ENCODE measurements at places on chromosomes 2 and 18.

DNA sequence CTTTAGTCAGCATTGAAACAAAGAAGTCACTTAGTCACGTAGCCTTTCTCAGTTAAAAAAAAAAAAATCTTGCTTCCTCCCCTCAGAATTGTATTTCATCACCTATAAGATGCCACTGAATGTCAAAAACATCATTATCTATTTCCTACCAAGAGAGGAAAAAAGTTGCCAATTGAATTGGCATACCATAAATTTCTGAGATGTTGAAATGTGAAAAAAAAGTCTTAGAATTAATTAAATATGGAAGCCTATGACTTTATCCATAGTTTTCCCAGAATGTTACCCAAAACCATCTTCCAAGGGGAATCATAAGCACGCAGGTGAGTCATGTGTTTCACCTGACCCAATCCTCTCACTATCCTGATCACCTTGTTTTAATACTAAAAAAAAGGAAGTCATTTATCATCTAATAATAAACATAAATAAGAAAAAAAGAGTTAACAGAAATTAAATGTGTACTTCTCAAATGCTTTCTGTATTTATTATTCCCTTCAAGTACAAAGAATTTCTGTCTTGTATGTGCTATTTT, 205.7 kb downstream of the TCF4 start:
- DNase-seq: no peak

- DNase-seq: no peak
These were observed 42.3 kb downstream of the EN1 start for GRCh38 chr2:118805064-118805690.

GRCh38 chr2:239966029-239966852, 58.9 kb downstream of the NDUFA10 start:
- no peak for DNase-seq

GRCh38 chr18:75790796-75791195, 363.3 kb upstream of the SMIM21 start:
- DNase-seq: no peak

DNA sequence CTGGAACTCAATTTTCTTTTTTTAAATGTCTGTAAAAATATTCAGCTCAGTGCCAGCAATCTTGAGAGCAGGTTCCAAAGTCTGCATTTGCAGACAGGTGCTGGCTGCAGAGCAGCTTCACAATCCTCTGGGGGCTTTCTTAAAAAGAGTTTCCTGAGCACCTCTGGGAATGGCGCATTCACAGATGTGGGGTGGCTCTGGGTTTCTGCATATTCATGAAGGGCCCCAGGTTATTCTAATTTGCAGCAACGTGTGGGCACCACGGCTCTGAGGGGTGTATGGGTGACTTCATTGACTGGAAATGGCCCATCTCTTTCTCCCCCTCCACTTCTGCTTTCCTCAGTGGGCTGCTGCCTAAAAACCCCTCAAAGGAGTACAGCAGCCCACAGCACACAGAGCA, 225.0 kb upstream of the APCDD1 start:
- DNase-seq: no peak

- DNase-seq: no peak
These were observed 175.1 kb downstream of the NCK2 start for GRCh38 chr2:105919826-105920225.

DNA sequence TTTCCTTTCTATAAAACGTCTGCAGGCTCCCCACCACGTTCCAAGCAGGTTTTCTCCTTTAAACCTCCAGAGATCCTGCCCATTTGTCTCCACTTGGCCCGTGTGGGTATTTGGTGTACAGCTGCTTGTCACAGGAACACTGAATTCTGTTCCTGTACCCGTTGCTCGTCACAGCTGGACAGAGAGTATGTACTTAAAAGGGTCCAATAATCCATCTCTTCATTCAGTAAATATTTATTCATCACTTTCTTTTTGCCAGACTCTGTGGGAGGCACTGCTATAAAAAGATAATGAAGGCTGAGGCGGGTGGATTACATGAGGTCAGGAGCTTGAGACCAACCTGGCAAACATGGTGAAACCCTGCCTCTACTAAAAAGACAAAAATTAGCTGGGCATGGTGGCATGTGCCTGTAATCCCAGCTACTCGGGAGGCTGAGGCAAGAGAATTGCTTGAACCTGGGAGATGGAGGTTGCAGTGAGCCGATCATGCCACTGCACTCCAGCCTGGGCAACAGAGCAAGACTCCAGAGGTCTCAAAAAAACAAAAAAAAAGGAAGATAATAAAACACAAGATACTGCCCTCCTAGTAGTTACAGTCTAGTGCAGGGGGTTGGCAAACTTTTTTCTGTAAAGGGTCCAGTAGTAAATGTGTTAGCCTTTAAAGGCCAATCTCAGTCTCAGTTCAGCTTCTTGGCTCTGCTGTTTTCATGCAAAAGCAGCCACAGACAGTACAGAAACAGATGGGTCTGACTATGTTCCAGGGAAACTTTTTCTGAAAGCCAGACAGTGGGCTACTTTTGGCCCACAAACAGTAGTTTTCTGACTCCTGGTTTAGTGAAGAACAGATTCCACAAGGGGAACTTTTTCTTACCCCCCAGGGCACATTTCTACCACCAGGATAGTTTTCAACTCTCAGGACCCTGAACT, 309.9 kb upstream of the RAB12 start:
- DNase-seq: no peak

DNA sequence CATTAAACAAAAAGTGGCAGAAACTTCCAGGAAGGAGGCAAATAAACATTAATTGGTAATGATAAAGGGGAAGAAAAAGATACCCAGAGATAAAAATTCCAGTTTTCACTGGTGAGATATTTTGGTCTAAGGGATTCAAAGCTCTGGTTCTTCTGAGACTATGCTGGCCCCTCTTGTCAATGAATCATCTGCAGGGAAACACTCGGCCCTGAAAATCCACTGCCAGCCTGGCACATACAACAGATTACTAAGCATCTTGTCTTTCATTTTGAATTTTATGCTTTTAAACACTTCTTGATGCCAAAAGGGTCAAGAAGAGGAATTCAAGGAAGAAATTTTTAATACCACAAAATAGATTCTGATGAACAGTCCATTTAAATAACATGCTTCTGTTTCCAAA, 1603.8 kb upstream of the ZEB2 start:
- DNase-seq: no peak

GRCh38 chr18:26185267-26185666, 41.0 kb upstream of the TAF4B start:
- DNase-seq: no peak
